ENCODE measurements at places on chromosomes 1 and 21. TPM values are rescaled to one million over a fixed set of nuclear protein-coding genes. Genes with fewer than 3 reads are reported as not detected.

Gene HES3
- not detected for total RNA-seq

Gene TBX15
- total RNA-seq = not detected

Gene CFHR4
- total RNA-seq = not detected

Gene TEX35
- total RNA-seq = not detected

Gene TMPRSS15
- not detected for total RNA-seq

Gene TRIM46
- 2.5 TPM for total RNA-seq

Gene CYP4Z1
- total RNA-seq = not detected

Gene CENPF
- 51.8 TPM for total RNA-seq

Gene HPCA
- not detected for total RNA-seq

Gene ESRRG
- total RNA-seq = 0.56 TPM

Gene PEF1
- total RNA-seq = 104 TPM

Gene RHBDL2
- 0.36 TPM for total RNA-seq

Gene FABP3
- total RNA-seq = 5.6 TPM

Gene LCE1E
- not detected for total RNA-seq

Gene ATAD3C
- not detected for total RNA-seq

Gene GJA9
- not detected for total RNA-seq

Gene PSRC1
- 34.6 TPM for total RNA-seq

Gene PHTF1
- 13.3 TPM for total RNA-seq
